ENCODE measurements at places on chromosomes 12 and 14. TPM values are rescaled to one million over a fixed set of nuclear protein-coding genes. Genes with fewer than 3 reads are reported as not detected.

Gene TAS2R9
- total RNA-seq: not detected

Gene TAS2R20
- 5.5 TPM for total RNA-seq

Gene TBC1D30
- under 0.01 TPM for total RNA-seq

Gene NAV3
- total RNA-seq: 96.3 TPM

Gene SERPINA10
- not detected for total RNA-seq

Gene KRT77
- not detected for total RNA-seq

Gene FGF23
- total RNA-seq: not detected

Gene A2M
- 20.9 TPM for total RNA-seq

Gene TMPRSS12
- total RNA-seq: not detected

Gene PTCSC3
- total RNA-seq: not detected

Gene TMEM30B
- not detected for total RNA-seq

Gene CCDC38
- total RNA-seq: not detected

Gene TTLL5
- 29.6 TPM for total RNA-seq

Gene ZDHHC22
- total RNA-seq: not detected

Gene ETFBKMT
- 2.3 TPM for total RNA-seq

Gene ABCC9
- total RNA-seq: 7.4 TPM

Gene FOXN4
- not detected for total RNA-seq

Gene PIK3C2G
- total RNA-seq: not detected

Gene HOXC12
- total RNA-seq: under 0.01 TPM

Gene RNU4-1
- total RNA-seq: under 0.01 TPM

Gene ZNF26
- total RNA-seq: 23.2 TPM

Gene ADSS1
- 1.3 TPM for total RNA-seq

Gene NFATC4
- total RNA-seq: 56.4 TPM

Gene BEGAIN
- not detected for total RNA-seq

Gene ZFP36L1
- total RNA-seq: 44.5 TPM

Gene NOVA1
- total RNA-seq: 1.9 TPM

All from fibroblast of villous mesenchyme (primary cell).